Activated T-cell treated with anti-CD3 and anti-CD28 coated beads, Interleukin-2, amount 50 U/mL, for 1 hour (primary cell): ENCODE measurements at places on chromosomes 5 and 9.

DNA sequence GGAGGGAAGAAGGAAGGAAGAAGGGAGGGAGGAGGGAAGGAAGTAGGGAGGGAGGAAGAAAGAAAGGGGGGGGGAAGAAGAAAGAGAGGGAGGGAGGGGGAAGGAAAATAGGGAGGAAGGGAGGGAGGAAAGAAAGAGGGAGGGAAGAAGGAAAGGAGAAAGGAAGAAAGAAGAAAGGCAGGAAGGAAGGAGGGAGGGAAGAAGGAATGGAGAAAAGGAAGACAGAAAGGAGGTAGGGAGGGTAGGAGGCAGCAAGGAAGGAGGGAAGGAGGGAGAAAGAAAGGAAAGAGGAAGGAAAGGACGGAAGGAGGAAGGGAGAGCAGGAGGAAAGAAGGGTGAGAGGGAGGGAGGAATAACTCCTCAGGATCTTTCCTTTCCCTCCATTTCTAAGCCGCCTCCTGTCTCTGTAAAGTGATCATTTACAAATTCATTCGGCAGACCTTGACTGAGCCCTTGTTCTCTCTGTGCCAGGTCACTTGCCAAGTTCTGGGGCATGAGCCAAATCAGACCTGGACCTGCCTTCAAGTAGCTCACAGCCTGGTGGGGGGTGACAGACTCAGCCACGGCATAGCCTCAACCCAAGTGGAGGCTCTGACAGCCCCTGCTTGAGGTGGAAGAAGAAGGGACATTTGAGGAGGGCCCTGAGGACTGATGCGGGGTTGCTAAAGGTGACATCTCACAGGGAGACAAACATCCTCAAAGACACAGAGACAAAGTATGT is 69.0 kb upstream of the HRH2 start:
- DNase-seq, result no peak

DNA sequence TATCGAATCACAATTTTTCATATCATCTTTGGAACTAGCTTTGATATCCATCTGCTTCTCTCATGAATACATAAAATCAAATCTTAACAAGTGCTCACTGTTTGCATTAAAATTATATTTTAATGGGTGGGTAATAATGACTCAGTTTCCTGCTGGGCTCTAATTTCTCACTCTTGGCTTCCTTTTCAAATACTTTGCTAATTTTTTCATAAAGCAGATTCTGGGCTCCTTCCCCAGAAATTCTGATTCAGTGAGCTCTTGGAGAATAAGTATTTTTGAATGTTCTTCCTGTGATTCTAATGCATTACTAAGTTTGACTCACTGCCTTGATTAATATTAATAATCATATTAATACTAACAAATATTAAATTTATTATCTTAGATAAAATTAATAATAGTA is 48.9 kb downstream of the YIPF5 start:
- no peak for DNase-seq

GRCh38 chr5:172640822-172641358 is at the start of gene NEURL1B:
Gene NEURL1B, plus strand, starts transcription at chr5:172641263. Its CDS starts 144 bp downstream, at chr5:172641407.
- peak; percentile 24 for DNase-seq

GRCh38 chr9:81146241-81146640 is 543.1 kb downstream of the TLE1 start:
- DNase-seq, result no peak

DNA sequence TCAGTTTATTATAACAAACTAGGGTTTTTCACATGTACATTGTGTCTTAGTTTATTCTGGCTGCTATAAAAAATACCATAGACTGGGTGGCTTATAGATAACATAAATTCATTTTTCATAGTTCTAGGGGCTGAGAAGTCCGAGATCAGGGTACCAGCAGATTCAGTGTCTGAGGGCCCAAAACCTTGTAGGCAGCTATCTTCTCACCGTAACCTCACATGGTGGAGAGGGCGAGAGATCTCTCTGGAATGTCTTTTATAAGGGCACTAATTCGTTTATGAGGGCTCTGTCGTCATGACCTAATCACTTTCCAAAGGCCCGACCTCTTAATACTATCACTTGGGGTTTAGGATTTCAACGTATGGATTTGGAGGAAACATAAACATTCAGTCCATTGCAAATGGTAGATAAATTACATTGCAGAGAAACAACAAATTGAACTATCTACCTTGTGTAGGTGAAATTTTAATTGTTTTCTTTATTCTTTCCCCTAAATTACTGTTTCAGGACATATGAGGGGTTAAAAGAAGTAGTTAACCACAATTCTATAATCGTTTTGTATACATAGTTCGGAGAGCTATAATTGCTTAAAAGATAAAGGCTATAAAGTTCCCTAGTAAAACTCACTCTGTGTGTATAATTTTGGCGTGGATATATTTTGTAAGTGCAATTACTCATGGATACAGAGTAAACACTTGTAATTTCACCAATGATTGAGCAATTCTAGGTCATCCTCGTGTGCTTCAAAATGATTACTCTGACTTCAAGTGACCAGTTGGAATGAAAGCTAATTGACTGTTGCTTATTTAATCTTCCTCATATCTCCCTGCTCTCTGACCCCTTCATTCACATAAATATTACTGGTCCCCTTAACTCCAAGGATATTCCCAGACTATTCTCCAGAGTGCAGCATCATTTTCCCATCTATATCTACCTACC is 247.5 kb upstream of the TMEM161B start:
- DNase-seq, result no peak

- DNase-seq, result no peak
Measured at GRCh38 chr5:61030163-61030482, 85.1 kb downstream of the NDUFAF2 start.

- no peak for DNase-seq
Measured at GRCh38 chr9:90927496-90927895, 125.9 kb downstream of the SYK start.

GRCh38 chr5:126801992-126802294 is 25.0 kb downstream of the LMNB1 start:
- no peak for DNase-seq

DNA sequence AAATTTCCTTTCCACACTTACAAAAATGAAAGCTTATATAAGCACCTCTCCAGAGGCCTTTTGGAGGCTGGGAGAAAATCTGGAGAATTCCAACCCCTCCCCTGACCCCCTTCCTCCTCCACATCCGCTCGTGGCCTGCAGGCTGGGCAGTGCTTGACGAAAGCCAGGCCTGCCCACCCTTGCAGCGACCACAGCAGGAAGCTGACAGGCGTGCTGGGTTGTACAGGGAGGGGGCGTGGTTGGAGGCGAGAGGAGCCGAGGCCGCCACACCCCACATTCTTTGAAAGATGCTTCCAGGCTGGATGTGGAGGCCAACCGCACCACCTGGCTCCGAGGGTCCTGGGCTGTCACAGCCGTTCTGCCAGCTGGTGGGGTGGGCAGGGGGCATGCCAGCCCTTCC is 47.8 kb upstream of the IER5L start:
- DNase-seq, result peak; percentile 52

- DNase-seq, result peak; percentile 73
Measured at GRCh38 chr5:80960531-80961375, 590 bp downstream of the RASGRF2 start.
